ENCODE measurements at places on chromosomes 7 and 10.

- DNase-seq, result no peak
Measured at GRCh38 chr7:26440233-26441001, 148.8 kb downstream of the SNX10 start.

GRCh38 chr10:5566614-5567013, 41.9 kb downstream of the CALML3 start:
- DNase-seq, result peak; percentile 23

DNA sequence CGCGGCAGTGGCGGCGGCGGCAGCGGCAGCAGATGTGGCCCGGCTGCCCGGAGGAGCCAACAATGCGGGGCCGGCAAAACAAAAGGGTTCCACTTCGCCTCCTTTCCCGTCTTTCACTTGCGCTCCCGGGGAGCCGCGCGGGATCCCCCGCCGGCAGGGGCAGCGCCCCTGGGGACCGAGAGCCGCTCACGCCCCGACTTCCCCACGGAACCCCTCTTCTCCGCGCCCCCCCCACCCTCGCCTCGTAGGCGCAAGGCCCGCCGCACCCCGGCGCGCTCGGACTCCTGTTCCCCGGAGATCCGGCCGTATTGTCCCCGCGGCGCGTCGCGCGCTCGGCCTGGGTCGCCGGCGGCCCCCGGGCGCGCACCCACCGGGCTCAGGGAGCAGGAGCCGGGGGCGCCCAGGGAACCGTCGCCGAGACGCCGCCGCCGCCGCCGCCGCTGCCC, 854 bp downstream of the CTBP2 start:
- DNase-seq, result no peak

GRCh38 chr10:5527332-5528200, 2.8 kb downstream of the CALML3 start:
- no peak for DNase-seq

DNA sequence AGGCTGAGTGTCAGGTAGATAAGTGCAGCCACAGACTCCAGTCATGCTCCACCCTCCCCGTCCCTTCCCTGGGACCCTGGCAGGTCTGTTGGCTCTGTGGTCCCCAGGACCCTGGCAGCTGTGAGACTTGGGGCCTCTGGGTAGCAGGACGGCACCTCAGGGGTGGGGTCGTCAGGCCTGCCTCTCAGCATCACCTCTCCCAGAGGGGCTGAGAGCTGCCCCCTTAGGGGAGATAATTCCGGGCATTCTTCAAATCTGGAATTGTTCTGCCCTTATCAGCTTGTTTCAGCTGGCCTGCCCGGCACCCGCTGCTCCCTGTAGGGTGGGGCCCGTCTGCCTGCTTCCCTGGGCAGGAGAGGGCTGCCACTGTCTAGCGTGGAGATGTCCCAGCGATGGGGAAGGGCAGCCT, 23.3 kb downstream of the PODXL start:
- DNase-seq, result no peak

DNA sequence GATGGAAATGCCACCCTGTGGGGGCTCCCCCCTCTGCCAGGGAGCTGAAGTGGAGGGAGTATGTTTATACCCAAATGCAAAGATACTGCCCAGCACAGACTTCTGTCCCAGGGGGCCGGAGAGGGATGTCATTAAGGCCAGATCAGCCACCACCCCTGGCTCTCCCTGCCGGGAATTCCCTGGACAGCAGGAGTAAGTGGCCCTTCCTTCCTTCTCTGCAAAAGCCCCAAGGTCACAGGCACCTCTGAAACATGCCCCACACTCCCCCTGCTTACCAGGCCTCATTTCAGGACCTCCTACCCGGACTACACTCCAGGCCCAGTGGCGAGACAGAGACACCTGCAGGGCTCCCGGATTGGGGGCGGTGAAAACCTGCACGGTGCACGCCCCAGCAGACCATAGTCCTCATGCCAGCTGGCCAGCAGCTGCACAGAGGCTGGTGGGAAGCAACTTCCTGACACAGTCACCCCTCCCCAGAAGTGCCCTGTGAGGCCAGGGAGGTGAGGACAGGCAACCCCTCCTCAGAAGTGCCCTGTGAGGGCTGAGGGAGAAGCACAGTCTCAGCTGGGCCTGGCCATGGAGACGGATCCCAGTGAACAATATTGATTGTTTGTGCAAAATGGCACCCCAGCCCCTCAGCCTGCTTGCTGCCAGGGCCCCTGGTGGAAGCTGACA, 33.0 kb upstream of the RET start:
- no peak for DNase-seq

GRCh38 chr10:132105302-132105995, 39.7 kb downstream of the JAKMIP3 start:
- no peak for DNase-seq

DNA sequence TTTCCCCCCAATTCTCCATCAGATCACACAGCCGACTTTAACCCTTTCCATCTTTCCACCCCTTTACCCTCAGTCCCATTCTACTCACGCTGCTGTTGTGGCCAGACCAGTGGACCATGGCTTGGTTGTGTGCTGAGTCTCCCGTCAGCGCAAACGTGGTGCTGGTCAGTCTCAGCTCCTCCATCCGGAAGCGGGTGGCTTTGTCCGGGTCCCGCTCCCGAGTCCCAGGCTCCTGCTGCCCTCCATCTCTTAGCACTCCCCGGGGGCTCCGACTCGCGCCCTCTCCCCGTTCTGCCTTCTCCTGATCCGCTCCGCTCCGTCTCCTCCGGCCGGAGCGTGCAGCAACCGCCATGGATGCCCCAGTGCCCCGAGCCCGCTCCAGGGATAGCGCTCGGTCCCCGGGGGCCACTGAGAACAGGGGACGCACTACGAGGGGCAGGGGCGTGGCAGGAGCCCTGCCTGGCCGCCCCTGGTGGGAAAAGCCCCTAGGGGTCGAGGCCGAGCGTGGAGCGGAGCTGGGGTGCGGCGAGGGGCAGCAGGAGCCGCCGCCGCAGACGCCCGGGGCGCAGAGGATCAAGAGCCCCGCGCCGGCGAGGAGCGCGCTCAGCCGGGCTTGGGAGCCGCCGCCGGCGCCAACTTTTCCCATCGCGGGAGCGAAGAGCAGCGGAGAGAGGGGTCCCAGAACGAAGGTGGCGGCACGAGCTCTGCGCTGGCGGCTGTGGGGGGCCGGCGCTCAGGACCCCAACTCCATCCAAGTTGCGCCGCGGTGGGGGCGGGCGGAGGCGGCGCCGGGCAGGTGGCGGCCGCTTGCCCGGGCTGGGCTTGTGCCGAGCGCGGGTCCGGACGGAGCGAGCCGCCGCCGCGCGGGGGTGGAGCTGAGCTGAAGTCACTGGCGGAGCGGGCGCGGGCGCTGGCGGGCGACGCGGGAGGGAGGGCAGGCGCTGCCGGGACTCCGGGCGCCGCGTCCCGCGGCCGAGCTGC, at the start of gene SORCS1:
SORCS1 (minus strand) TSS at position 826 of the 981 bp plus-strand sequence.
- no peak for DNase-seq

GRCh38 chr7:22219739-22220493, 137.0 kb downstream of the RAPGEF5 start:
- DNase-seq, result no peak

DNA sequence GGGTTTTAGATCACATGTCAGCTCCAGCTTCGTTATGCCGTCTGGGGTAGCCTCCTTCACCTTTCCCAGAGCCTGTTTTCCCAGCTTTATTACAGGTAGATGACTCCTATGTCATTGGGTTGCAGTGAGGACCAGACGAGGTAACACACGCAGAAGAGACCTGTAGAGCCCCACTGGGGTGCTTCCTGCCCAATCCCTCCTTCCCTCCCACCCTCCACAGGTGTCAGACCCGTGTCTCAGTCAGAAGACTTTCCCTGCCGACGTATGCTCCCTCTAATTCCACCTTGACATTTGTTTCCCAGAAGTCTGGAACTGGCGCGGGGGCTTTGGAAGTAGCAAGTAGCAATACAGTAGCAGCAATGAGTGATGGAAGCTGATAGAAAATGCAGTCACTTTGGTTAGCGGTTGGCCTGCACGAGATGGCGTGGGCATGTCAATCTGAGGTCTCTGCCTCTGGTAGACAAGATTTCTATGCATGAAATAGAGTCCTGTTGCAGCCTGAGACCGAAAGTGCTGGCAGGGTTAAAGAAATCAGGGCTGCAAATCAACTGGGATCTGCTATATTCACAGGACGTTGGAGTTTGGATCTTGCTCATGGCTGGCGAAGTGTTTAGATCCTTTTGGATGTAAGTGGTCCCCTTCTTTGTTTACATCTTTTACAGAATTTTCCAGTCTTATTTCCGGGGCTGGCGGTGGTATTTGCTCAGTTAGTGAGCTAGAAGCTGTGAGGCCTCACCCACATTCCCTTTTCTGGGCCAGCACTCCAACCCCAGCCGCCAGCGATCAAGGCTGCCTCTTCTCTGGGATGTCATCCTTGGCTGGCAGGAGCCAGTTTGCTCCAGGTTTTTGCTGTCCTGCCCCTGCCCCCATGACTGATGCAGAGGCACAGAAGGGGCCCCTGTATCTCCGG, 78.3 kb upstream of the KMT2C start:
- DNase-seq, result no peak

- DNase-seq, result no peak
Measured at GRCh38 chr7:79882922-79883321, 251.7 kb upstream of the GNAI1 start.

DNA sequence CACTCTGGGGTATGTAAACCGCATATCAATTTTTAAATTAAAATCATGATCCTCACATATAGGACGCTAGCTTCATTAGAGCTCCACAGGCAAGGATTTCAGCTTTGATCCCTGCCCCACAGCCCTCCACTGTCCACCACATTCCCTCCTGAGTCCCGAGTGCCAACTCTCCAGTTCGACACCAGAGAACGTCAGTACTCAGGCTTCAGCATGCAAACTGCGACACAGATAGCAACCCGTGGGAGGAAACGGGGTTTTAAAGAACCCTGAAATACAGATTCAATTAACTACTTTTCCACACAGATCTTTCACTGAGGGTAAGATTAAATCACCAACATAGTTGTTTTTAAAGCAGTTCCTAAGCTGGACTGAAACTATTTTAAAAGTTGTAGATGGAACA, 26.1 kb downstream of the RAPGEF5 start:
- DNase-seq, result no peak

GRCh38 chr10:29849886-29850285, 209.5 kb downstream of the JCAD start:
- DNase-seq, result no peak

- DNase-seq, result no peak
Measured at GRCh38 chr7:138919911-138920310, 61.3 kb downstream of the KIAA1549 start.

- no peak for DNase-seq
Measured at GRCh38 chr7:28806841-28807240, 151.3 kb downstream of the TRIL start.

DNA sequence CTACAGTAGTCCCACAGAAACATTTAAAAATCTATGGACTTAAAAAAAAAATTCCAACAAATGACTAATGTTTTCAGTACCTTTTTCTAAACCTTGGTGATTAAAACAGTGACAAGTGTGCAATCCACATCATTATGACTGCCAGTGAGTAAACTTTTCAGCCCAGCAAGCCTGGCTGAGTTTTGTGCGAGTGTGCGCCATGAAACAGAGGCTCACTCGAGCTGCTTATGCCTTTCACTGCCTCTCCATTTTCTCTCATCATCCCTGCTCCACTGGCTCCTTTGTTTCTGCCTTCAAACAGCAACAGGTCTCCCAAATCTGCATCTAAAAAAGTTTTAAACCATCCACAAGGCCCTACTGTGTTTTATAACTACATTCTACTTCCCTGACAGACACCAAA, 105.8 kb downstream of the USP6NL start:
- DNase-seq, result no peak

GRCh38 chr10:77392851-77393250, 244.8 kb downstream of the KCNMA1 start:
- no peak for DNase-seq

DNA sequence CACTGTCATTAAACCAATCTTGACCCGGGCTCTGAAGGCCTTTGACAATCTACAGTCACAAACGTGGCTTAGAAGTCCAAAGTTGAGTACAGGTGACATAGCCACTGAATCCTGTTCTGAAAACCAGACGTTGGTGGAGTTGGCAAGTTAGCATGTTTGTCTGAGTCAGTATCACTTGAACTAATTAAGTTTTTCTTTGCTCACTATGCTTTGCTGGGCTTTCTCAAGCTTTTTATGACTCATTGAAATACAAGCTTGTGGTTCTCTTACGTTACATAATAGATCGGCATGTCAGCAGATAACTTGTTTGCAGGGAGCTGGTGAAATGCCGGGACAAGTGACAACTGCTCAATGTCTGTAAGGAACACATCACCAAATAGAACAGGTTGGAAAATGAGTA, 53.8 kb downstream of the ARL5B start:
- DNase-seq, result peak; percentile 72

- peak; percentile 56 for DNase-seq
Measured at GRCh38 chr7:118184565-118184940, 589 bp downstream of the LSM8 start.

GRCh38 chr10:101851411-101852116, 8.0 kb upstream of the KCNIP2 start:
- DNase-seq, result no peak

DNA sequence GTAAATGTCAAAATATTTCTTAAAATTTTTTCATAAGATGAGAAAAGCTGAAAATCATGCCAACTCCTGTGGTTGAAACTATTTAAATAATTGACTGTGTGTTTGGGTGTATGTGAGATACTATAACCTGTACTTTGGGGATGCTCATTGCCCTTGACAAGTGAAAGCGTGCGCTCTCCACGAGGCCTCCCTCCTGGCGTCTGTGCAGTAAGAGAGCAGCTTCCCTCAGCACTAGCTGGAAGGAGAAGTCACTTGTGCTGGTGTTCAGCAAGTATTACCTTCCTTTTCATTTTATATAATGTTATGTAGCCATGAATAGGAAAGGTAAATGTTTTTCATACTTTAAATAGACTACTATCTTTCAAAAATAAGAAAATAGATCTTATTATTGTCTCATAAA, 118.9 kb downstream of the ZEB1 start:
- DNase-seq, result no peak

GRCh38 chr10:88413412-88413811, 169.7 kb downstream of the RNLS start:
- DNase-seq, result no peak

DNA sequence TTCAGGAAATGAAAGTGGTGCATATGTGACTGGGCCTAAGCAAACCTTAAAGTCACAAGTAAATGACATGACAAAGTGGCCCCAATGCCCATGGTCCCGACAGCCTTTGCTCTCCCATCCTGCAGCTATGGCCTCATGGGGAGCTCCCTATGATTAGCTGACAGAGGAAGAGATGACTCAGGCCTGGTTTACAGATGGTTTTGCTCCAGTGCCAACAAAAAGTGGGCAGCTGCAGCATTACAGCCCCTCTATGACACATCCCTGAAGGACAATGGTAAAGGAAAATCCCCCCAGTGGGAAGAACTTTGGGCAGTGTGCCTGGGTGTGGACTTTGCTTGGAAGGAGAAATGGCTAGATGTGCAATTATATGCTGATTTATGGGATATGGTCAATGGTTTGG, 105.1 kb upstream of the ADCY1 start:
- no peak for DNase-seq

GRCh38 chr7:94375691-94376090, 19.0 kb upstream of the COL1A2 start:
- no peak for DNase-seq

- no peak for DNase-seq
Measured at GRCh38 chr7:133572087-133572486, 319.2 kb downstream of the EXOC4 start.

- peak; percentile 22 for DNase-seq
Measured at GRCh38 chr7:101488826-101489572, 126.3 kb downstream of the COL26A1 start.
